ENCODE measurements at places on chromosomes 5 and 9. TPM values are rescaled to one million over a fixed set of nuclear protein-coding genes. Genes with fewer than 3 reads are reported as not detected.

DNA sequence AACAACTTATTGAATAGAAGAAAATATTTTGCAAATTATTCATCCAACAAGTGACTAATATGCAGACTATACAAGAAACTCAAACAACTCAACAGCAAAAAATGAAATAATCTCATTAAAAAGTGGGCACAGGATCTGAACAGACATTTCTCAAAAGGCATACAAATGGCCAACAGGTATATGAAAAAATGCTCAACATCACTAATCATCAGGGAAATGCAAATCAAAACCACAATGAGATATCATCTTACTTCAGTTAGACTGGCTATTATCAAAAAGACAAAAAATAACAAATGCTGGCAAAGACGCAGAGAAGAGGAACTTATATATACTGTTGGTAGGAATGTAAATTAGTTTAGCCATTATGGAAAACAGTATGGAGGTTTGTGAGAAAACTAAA, 1.8 kb upstream of the AMACR start:
- no peaks in the 10 kb centered on the region for H3K27me3 ChIP-seq
- no peak overlapping the region for H3K27ac ChIP-seq
- H3K4me1 ChIP-seq = peaks cover 34% of the 10 kb centered on the region

DNA sequence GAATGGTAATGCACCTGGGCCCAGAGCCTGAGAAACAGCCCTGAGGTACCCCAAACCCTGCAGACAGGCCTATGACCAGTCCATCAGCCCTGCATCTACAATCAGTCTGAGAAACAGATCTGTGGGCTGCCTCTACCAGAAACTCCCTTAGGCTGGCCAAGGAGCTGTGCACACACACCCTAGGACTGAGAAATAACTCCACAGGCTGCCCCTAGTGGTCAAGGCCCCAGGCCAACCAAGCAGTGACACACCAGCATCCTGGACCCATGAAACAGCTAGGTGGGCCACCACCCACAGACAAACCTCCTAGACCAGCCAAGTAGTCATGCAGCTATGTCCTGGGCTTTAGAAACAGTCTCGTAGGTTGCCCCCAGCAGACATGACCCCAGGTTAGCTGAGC, 253.6 kb upstream of the VLDLR start:
- DNase-seq = no peak
- no peak overlapping the region for H3K27ac ChIP-seq
- H3K27me3 ChIP-seq = peaks cover 7% of the 10 kb centered on the region
- H3K4me1 ChIP-seq = no peaks in the 10 kb centered on the region

DNA sequence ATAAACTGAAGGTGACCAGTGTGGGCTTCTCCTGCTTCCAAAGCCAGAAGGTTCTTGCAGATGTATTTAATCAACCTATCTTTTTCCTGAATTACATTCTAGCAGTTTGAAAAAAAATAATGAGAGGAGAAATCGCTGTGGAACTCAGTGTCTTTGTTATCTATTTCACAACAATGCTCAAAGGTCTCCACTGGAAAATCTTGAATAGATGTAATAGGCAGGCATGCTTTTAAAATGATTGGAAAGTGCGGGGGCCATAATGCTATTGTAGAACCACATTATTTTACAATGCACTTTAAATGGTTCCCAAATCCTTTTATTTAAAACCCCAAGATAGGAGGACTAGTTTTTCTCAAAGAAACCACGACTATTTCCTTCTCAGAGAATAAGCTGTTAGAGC, 23.3 kb downstream of the ENC1 start:
- H3K27me3 ChIP-seq = peaks cover 22% of the 10 kb centered on the region
- no peak for DNase-seq
- no peak overlapping the region for H3K27ac ChIP-seq
- H3K4me1 ChIP-seq = no peaks in the 10 kb centered on the region
- no peak overlapping the region for H3K4me3 ChIP-seq

- peaks cover 24% of the 10 kb centered on the region for H3K27me3 ChIP-seq
- no peak overlapping the region for H3K27ac ChIP-seq
- no peak for DNase-seq
- H3K4me1 ChIP-seq = no peaks in the 10 kb centered on the region
- H3K36me3 ChIP-seq = no peaks in the 10 kb centered on the region
- H3K4me3 ChIP-seq = no peak overlapping the region
Observed at GRCh38 chr9:1917396-1917935, 97.7 kb upstream of the SMARCA2 start.

DNA sequence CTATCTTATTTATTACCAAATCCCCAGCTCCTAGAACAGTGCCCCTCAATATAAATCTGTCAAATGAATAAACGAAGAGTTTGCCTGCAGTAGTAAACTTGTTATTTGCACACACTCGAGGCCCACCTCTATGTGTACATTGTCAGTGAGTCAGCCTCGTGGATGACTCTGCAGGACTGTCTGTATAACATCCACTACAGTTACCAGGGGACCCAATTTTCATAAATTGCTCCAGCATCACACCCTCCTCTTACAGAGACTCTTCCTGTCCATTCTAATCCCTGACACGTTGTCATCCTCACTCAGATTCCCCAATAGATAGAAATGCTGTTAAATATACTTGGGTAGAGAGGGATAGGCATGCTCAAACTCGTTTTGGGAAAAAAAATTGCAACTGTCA, 478.5 kb downstream of the RAB3C start:
- H3K4me3 ChIP-seq = no peak overlapping the region
- H3K4me1 ChIP-seq = no peaks in the 10 kb centered on the region
- peaks cover 10% of the 10 kb centered on the region for H3K27me3 ChIP-seq
- H3K27ac ChIP-seq = no peak overlapping the region
- DNase-seq = no peak

GRCh38 chr9:36029765-36030528, 6.8 kb upstream of the RECK start:
- DNase-seq = no peak
- peaks cover 43% of the 10 kb centered on the region for H3K27me3 ChIP-seq
- H3K27ac ChIP-seq = no peak overlapping the region

DNA sequence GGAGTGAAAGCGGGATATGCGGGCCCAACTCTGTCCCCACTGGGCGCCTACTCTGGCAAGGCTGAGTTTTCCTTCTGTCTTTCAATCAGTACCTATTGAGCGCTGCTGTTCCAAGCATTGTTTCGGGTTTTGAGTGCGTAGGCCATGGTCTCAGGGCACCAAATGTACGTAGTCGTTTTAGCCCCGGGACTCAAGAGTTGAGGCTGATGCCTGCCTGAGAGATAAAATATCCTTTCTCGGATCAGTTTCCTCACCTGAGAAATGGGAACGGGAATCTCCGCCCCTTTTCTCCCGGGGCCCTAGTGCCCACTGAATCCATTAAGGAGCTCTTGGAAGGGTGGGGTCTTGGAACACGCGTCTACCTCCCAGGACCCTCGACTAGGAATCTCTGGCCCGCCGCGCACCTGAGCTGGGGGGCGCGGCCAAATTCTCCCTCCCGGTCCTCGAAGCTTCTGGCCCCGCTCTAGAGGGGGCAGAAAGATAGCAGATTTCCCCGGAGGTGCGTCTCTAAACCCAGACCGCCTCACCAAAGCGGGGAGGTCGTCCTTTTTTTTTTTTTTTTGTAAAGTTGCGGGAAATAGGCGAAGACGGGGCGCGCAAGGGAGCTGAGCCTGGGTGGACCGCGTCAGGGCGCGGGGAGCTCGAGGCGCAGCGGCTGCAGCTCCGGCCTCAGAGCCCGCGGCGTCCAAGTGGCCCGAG, 494 bp upstream of the CXXC5 start:
- peaks cover 48% of the 10 kb centered on the region for H3K4me1 ChIP-seq
- peaks cover 62% of the 10 kb centered on the region for H3K27me3 ChIP-seq
- no peak for DNase-seq

Gene SLC28A3
- total RNA-seq = 0.09 TPM

Gene QRFP
- total RNA-seq = not detected

All from activated CD8-positive, alpha-beta memory T cell treated with anti-CD3 and anti-CD28 coated beads, Interleukin-2, amount 10 ng/mL, durations not matched to agents 7 days and 5 days (primary cell).